NCI-H1092 treated with DMSO at 0.1 percent for 48 hours (cell line): ENCODE measurements at places on chromosomes 12 and 14.

DNA sequence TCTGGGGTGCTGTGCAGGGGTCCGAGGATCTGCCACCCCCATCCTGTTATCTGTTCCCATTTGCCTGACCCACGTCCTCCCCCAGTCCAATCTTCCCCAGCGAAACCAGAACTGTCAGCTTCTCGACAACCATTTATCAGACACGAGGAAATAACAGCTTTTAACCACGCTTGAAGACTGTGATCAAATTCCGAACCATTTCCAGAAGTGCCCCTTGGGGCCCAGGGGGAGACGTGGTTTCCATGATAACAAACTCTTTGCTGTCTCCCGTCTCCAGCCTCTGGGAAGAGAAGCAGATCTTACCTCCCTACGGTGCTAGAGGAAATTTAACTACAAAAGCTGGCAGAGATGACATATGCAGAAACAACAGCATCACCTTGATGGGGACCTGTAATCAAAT is 35.1 kb upstream of the SRRM4 start:
- DNase-seq: no peak

- DNase-seq: peak; percentile 81
Observed at GRCh38 chr12:127548123-127548553, 718.8 kb upstream of the TMEM132C start.

GRCh38 chr14:59483819-59484638 is at the start of the genes JKAMP and L3HYPDH:
Gene JKAMP, plus strand, starts transcription at chr14:59484517. Its CDS starts 73 bp downstream, at chr14:59484590.
Gene L3HYPDH, minus strand, starts transcription at chr14:59484408. Its CDS starts 92 bp downstream, at chr14:59484316.
- DNase-seq: peak; percentile 95

- no peak for DNase-seq
Observed at GRCh38 chr12:111822886-111823285, 19.1 kb upstream of the MAPKAPK5 start.

DNA sequence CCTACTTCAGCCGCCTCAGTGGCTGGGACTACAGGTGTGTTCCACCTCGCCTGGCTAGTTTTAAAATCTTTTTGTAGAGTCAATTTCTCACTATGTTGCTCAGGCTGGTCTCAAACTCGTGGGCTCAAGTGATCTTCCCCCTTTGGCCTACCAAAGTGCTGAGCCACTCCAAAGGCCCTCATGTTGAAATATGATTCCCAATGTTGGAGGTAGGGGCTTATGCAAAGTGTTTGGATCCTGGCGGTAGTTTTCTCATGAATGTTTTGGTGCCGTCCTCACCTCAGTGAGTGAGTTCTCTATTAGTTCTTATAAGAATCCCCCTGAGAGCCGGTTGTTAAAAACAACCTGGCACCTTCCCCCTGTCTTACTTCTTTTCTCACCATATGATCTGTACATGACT is 784.6 kb downstream of the TMTC2 start:
- DNase-seq: no peak

DNA sequence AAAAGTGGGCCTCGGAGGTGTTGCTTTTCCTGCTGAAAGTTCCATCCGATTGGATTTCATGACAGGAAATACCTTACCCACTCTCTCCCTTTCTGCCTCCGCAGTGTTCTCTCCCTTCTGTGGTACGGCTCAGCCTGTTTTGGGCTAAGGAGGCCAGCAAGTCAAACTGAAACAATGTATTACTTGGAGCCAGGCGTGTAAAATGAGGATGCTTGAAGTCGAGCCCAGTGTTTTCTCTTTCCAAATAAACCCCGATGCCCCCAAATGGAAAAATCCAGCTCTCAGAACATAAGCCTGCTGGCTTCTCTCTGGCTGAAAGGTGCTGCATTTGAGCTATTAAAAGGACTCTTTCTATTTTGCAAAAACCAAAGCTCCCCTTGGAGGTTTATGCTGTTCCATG is 124.7 kb downstream of the ZNF664 start:
- DNase-seq: peak; percentile 3

DNA sequence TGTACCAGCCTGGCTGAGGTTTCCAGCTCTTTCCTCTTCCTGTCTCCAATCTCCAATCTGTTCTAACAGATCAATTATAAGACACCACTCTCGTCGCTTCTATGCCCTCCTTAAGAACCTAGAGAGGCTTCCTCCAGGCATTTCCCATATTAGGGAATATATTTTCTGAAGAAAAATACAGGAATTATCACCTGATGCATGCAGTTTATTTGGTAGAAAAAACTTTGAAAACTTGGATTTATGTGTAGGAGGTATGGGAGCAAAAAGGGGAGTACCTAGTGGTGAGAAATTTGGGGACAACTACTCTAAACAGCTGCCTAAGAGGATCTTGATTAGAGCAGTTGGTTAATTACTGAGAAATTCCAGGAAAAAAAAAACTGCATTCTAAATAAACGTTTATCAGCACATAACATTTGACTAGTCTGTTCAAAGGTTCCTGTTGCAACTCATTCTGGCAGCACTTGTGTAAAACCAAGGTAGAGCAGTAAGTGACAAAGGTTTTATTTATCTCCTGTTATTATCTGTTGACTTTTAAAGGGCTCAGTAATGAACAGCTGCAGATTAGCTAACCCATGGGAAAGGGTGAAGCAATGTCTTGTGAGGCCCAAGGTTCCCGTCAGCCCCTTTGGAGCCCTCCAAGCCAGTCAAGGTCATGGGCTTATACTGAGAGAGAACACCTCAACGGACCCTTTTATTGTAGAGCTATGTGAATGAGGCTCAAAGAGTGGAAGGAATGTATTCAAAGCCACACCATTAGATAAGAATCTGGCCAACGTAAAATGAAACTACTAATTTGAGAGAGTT is 36.4 kb upstream of the NR1H4 start:
- DNase-seq: no peak

- DNase-seq: no peak
Observed at GRCh38 chr12:13094367-13094766, 9.1 kb downstream of the GSG1 start.

DNA sequence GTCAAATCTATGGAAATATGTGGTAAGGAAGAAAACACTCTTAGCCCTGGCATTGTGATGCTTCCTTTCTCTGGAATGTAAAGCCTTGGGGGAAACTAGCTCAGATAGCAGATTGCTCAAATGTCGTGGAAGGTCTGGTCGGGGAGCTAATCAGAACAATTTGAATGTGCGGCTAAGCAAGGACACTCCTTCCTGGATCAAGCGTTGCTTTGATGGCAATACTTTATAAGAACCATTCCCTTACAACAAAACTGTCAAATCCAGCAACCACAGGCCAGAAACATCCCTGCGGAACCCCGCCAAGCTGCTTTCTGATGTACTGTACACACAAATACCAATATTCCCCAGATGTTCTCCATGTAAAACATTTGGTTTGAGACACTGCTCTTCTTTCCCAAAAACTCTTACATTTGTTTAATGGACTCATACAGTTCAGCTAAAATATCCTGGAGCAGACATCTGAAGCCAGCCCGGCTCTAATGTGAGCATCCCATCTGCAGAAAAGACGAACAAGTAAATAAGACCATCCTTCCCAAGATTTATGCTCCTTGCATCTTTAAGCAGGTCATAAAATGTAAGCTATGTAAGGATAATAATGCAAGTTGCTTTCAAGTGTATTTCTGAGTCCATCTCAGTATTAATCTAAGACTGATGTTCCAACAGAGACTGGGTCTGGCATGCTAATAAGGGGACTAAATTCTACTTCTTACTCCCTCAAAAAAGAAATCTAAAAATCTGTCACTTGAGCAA is 20.2 kb downstream of the NUAK1 start:
- DNase-seq: no peak

- DNase-seq: no peak
Observed at GRCh38 chr12:84508851-84509260, 403.7 kb downstream of the SLC6A15 start.

GRCh38 chr14:101630056-101630965 is 69.0 kb downstream of the DIO3 start:
- DNase-seq: no peak

- no peak for DNase-seq
Observed at GRCh38 chr14:97298331-97298730, 501.1 kb downstream of the VRK1 start.

DNA sequence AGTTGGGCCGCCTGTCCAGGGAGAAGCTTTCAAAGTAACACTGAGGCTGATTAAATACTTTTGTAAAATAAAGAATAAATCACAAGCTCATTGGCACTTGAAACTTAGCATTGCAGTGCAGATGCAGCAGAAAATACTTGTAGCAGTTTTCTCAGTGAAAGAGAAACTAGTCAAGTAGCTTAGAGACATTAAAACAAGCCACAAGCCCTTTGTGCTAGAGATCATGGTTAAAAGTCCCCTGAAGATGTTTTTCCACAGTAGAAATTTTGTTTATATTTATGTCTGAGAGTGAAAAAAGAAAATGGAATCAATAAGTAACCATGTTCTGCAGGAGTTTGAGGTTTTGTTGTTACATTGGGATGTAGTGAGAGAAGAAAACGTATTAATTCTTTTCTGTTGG is 5.9 kb downstream of the PSEN1 start:
- no peak for DNase-seq

GRCh38 chr12:99043319-99043914 is 398.3 kb downstream of the APAF1 start:
- peak; percentile 50 for DNase-seq

DNA sequence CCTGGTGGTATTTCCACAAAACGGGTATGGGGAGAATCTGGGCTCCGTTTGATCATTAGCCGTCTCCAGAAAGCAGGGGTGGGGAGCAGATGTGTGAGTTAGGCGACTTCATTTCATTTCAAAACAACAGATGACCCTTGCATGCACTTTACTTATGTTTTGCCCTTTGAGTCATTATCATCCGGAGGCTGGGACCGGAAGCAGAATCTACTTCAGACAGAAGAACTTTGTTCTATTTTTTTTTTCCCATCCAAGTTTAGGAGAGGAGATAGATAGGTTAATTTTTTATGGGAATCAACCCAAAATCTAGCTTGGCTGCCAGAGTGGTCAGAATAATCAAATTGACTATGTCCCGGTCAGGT is 31.3 kb upstream of the CMAS start:
- no peak for DNase-seq

DNA sequence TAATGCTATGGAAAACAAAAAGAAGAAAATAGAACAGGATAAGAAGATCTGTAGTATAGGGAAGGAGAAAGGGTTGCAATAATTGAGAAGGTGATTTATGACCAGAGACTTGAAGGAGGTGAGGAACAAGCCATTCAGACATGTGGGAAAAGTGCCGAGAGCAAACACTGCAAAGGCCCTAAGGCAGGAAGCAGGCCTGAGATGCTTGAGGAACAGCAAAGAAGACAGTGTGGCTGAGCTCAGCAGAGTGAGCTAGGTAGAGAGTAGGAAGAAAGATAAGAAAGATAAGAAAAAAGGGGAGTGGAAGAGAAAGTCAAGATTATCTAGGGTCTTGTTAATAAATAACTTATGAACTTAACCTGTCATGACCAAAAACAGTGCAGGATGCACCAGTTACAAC is 671.8 kb downstream of the RPS29 start:
- no peak for DNase-seq

DNA sequence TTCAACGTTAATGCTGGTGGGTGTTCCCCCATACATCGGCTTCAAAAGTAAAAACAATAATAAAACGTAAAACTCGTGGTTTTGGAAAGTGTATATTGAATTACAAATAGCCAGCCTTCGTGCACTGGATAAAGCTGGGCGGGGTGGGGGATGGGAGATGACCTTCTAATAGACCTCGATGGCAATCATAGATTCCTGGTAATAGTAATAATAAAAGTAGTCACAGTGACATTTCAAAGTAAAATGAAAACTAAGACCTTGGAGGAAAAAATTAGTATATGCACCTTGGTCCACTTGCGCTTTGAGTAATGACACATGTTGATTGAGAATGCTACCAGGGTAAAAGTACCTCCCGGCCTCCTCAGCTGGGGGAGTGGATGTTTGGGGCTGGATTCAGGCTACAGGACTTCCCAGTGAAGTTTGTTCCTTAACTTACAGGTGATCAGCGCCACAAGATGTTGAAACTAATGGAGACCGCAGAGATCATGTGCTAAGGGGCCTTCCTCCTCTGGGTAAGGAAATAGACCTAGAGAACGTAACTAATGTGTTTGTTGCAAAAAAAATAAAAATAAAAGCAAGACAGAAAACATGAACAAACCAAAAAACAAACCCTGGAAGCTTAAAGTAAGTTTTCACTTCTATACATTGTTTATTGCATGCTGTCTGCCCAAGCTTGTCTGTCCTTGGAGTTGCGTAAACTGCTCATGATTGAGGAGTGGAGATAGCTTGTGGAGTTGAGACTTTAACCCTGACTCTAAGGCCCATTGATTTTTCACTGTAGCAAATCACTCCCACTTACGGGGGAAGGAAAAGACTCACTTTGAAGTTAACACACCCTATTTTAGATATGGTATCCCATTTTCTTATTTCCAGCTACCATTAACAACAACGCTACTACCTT is 907 bp upstream of the LRIG3 start:
- no peak for DNase-seq

- no peak for DNase-seq
Observed at GRCh38 chr12:46959502-46959901, 119.9 kb upstream of the PCED1B start.

DNA sequence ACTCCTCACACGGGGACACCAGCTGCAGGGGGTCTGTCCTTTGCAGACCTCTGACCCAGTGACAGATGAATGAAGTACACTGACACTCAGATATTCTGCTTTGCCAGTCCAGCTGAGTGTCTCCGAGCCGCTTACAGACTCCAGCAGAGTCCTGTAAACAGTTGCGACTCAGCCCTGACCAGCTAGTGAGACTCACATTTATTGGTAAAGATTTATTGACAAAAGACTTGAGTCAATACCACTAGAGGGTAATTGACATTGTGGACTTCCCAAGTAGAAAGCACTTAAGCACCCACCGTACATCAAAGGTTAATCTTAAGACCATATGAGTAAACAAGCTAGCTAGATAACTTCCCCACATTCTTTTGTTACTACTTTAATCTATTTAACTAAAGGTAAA is 9.8 kb upstream of the FKBP4 start:
- no peak for DNase-seq

- DNase-seq: no peak
Observed at GRCh38 chr14:56351861-56352260, 227.7 kb upstream of the TMEM260 start.

DNA sequence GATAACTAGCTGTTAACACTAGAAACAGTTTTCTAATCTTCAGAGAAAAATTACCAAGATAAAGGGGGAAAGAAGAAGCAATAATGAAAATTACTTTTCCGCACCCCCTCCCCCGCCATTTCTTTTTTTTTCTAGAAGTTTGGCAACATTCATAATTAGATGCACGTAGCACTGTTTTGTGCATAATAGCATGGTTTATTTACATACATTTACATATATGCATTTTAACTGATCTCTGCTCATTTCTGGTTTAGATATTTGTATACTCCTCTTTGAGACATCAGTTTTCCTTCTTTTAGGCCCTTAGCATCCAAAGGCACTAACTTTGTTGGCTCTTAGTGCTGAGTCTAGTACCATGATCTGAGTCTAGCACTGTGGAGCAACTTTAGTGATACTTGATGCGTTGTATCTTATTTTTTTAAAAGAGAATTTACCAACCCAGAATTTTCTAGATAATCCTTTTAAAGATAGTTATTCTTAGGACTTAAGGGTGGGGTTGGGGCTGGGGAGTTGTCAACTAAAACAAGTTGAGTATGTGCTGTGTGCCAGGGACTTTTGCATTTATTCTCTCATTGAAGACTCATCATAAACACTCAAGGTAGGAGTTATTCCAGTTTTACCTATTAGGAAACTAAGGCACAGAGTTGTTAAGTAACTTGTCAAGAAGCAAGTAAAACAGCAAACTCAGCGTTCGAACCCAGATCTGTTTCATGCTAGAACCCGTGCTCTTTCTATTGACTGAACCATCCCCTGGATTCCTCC is 110.5 kb downstream of the DIP2B start:
- no peak for DNase-seq
